ENCODE measurements at places on chromosomes 7 and 10. TPM values are rescaled to one million over a fixed set of nuclear protein-coding genes. Genes with fewer than 3 reads are reported as not detected.

Gene EPO
- total RNA-seq: not detected

Gene STEAP4
- total RNA-seq: not detected

Gene TMEM270
- not detected for total RNA-seq

Gene PAX4
- total RNA-seq: not detected

Gene CRYGN
- total RNA-seq: not detected

Gene CALML3
- total RNA-seq: not detected

Gene IGF2BP3
- 120 TPM for total RNA-seq

Gene LLCFC1
- total RNA-seq: not detected

Gene SPACDR
- 1.5 TPM for total RNA-seq

Gene MMS19
- 56.0 TPM for total RNA-seq

Gene RELN
- total RNA-seq: not detected

Data from Karpas-422 (cell line).